Epithelial cell of umbilical artery (primary cell): ENCODE measurements at places on chromosomes 13 and 19. TPM values are rescaled to one million over a fixed set of nuclear protein-coding genes. Genes with fewer than 3 reads are reported as not detected.

Gene KIR2DL4
- total RNA-seq, result not detected in 2 replicates

Gene ZNF99
- total RNA-seq, result not detected in 2 replicates

Gene CYP2A6
- not detected in 2 replicates for total RNA-seq

Gene GTPBP3
- total RNA-seq, result 15.3 and 18.7 TPM in 2 replicates

Gene KLK12
- total RNA-seq, result not detected in 2 replicates

Gene MEIS3
- total RNA-seq, result 0.32 and 0.46 TPM in 2 replicates

Gene PSG2
- not detected in 2 replicates for total RNA-seq

Gene CABP5
- not detected in 2 replicates for total RNA-seq

Gene GSX1
- not detected in 2 replicates for total RNA-seq
